Fibroblast of lung (primary cell): ENCODE measurements at places on chromosomes 2 and 18. TPM values are rescaled to one million over a fixed set of nuclear protein-coding genes. Genes with fewer than 3 reads are reported as not detected.

Gene KCNF1
- total RNA-seq: 0.51 and 2.6 TPM in 2 replicates

Gene GULP1
- 71.7 and 82.4 TPM in 2 replicates for total RNA-seq

Gene EIPR1
- total RNA-seq: 15.2 and 22.3 TPM in 2 replicates

Gene INHA
- total RNA-seq: 0.26 and 0.50 TPM in 2 replicates

Gene CKAP2L
- 0.26 and 3.0 TPM in 2 replicates for total RNA-seq

Gene TMEM163
- total RNA-seq: under 0.01 TPM in 1 of 2 replicates, not detected in the other

Gene PRKAG3
- 0.26 and 0.33 TPM in 2 replicates for total RNA-seq

Gene TWIST2
- total RNA-seq: 36.0 and 118 TPM in 2 replicates

Gene ERICH2
- total RNA-seq: 3.1 and 4.1 TPM in 2 replicates

Gene ARL5A
- total RNA-seq: 32.9 and 40.3 TPM in 2 replicates

Gene ACADL
- total RNA-seq: 0.50 and 0.51 TPM in 2 replicates

Gene ASB18
- total RNA-seq: not detected in 2 replicates

Gene ADD2
- 2.5 and 2.6 TPM in 2 replicates for total RNA-seq

Gene ARHGAP28
- total RNA-seq: 27.2 and 35.0 TPM in 2 replicates

Gene FIGN
- total RNA-seq: 0.51 and 1.5 TPM in 2 replicates

Gene TBR1
- total RNA-seq: not detected in 2 replicates

Gene NGEF
- total RNA-seq: under 0.01 TPM in 1 of 2 replicates, not detected in the other
